Activated naive CD8-positive, alpha-beta T cell treated with anti-CD3 and anti-CD28 coated beads for 36 hours (primary cell): ENCODE measurements at places on chromosomes 3 and 15. TPM values are rescaled to one million over a fixed set of nuclear protein-coding genes. Genes with fewer than 3 reads are reported as not detected.

DNA sequence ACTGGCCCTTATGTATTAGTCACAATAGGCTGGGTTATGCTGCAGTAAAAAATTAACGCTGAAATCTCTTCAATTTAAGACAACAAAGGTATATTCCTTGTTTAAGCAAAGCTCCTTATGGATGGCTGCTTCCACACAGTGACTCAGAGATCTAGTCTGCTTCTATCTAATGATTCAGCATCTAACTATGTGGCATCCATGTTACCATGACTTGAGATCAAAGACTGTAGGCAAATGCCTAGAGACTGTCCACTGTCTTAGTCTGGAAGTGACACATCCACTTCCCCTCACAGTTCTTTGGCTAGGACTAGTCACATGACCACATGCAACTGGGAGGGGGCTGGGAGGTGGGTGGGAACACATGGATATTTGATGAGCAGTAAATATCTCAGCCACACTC, 61.3 kb upstream of the PSMD6 start:
- no peak for DNase-seq

GRCh38 chr15:38577424-38577987, 12.9 kb upstream of the RASGRP1 start:
- DNase-seq = no peak

GRCh38 chr15:89002830-89003229, 85.4 kb upstream of the ABHD2 start:
- no peak for DNase-seq

REC114 gene
- total RNA-seq = not detected

GRCh38 chr3:21754839-21755238, 3.8 kb upstream of the ZNF385D start:
- DNase-seq = no peak

GRCh38 chr3:9373465-9373864, 10.6 kb downstream of the THUMPD3 start:
- DNase-seq = no peak

CASR gene
- not detected for total RNA-seq

GPR62 gene
- not detected for total RNA-seq

GRCh38 chr3:42503957-42504333, 1.5 kb downstream of the VIPR1 start:
- DNase-seq = no peak

FGD5 gene
- 0.27 TPM for total RNA-seq

- DNase-seq = no peak
Measured at GRCh38 chr15:53974813-53975212, 3.4 kb upstream of the UNC13C start.

- DNase-seq = no peak
Measured at GRCh38 chr3:23895181-23895580, 21.6 kb downstream of the NKIRAS1 start.

DNA sequence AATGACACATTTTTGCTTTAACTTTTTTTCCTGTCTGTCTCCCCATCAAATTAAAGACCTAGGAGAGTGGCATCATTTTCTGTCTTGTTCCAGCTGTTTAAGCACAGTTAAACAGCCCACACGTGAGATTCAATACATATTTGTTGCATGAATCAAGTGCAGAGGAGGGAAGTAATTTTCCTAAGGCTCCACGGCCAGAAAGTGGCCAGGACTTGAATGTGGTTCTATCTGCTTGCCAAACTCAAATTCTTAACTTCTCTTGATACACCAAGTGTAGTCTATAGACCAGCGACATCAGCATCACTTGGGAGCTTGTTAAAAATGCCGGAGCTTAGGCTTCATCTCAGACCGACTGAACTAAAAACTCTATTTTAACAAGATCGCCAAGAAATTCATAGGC, 724.8 kb upstream of the CFAP20DC start:
- DNase-seq = no peak

GRCh38 chr15:74291101-74292071, 55.3 kb downstream of the CCDC33 start:
- peak; percentile 82 for DNase-seq

POPDC2 gene
- total RNA-seq = 2.0 TPM

DNA sequence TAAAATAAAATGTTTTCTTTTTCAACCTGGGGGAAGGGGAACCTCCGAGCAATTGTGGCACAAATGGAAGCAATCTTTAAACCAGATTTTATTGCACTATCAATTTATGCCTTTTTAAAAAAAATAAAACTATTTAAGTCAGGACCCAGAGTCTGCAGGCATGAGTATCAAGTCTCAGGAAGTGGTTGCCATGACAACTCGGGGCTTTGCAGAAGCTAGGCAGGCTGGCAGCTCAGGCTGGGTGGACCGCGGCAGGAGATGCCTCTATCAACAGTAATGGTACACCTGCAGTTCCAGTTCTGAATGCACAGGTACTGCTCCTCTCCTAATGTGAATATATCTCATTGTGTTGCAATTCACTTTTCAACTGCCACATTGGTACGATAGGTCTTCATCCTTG, 447.7 kb downstream of the GABRG3 start:
- DNase-seq = no peak

CYP1A2 gene
- total RNA-seq = not detected

DNA sequence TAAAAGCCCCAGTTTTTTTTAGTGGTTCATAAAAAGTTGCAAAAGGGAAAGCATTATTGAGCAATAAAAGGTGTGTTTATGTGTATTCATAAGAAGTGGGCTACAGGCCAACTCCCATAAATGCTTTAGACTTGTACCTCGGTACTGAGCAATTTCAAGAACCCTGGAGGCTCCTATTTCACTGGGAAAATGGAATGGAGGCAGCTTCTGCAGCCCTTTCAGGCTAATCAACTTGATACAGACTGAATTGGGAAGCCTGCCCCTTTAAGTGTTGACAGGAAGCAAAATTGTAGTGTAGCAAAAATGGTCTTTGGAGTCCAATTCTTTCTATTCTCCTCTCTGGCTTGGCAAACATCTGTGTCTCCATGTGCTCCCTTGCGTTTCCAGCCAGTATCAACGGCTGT, 118.8 kb downstream of the ECT2 start:
- DNase-seq = no peak

PLSCR5 gene
- total RNA-seq = not detected

DNA sequence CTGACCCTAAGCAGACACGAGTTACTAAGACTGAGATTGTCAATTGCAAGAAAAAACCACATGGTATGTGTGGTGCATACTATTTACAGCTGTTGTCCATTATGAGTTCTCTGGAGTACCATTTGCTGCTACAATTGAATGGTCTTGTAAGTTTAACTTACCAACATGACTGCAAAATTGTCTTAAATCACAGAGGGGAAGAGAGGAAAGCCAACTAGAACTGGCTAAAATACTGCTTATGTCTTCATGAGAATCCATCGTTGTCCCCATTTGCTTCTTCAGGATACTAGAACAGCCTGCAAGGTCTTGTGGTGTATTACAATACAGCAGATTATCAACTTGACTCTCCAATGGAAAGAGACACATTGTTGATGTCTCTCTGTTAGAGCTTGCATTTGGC, 313.2 kb downstream of the AGBL1 start:
- no peak for DNase-seq

DNA sequence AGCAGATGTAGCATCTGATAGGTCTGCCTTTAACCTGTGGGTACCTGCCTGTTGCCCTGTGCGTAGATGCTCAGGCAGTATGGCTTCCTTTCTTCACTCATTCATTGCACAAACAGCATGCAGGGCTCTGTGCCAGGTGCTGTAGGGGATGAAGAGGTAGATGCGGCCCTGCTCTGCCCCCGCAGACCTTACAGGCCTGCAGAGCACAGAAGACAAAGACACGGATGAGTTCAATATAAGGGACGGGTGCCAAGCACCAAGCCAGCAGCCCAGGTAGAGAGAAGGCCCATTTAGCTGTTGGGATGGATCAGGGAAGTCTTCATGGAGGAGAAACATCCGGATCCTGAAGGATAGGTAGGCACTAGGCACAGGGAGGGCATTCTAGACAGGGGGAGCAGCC, 69.4 kb downstream of the AAGAB start:
- DNase-seq = no peak

GRCh38 chr15:55168350-55168974, 28.3 kb downstream of the RSL24D1 start:
- DNase-seq = peak; percentile 44

DNA sequence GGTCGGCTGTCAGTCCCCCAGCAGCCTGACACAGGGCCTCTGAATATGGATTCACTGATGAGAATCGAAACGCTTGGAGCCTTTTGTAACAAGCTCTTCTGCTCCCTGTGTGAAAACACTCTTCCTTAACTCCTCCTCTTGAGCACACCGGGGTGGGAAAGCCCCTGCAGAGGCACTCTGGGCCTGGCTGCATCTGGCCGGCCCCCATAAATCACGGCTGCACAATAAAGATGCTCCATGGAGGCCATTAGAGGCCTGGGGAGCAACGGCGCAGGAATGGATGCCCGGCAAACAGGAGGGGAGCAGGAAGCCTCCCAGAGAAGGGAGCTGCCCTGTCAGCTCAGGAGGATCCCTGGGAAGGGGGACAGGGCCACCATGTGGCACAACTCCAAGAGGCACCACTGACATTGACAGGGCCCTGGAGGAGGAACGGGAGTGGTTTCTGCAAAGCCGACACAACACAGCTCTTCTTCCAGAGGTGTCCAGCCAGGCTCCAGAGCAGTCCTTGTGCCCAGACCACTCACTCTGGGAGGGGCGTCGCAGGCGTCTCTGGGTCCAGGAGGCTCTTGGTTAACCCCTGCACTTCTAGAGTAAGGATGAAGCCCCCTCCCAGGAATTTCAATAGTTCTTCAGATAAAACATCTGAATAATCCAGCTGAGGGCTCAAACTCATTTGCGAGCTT, 509.3 kb upstream of the PPP2R3A start:
- no peak for DNase-seq

MAP1A gene
- total RNA-seq = 0.68 TPM

GRCh38 chr3:130992344-130992743, 34.3 kb downstream of the ASTE1 start:
- no peak for DNase-seq

GRCh38 chr15:56240390-56240789, 3.3 kb downstream of the RFX7 start:
- no peak for DNase-seq

DNA sequence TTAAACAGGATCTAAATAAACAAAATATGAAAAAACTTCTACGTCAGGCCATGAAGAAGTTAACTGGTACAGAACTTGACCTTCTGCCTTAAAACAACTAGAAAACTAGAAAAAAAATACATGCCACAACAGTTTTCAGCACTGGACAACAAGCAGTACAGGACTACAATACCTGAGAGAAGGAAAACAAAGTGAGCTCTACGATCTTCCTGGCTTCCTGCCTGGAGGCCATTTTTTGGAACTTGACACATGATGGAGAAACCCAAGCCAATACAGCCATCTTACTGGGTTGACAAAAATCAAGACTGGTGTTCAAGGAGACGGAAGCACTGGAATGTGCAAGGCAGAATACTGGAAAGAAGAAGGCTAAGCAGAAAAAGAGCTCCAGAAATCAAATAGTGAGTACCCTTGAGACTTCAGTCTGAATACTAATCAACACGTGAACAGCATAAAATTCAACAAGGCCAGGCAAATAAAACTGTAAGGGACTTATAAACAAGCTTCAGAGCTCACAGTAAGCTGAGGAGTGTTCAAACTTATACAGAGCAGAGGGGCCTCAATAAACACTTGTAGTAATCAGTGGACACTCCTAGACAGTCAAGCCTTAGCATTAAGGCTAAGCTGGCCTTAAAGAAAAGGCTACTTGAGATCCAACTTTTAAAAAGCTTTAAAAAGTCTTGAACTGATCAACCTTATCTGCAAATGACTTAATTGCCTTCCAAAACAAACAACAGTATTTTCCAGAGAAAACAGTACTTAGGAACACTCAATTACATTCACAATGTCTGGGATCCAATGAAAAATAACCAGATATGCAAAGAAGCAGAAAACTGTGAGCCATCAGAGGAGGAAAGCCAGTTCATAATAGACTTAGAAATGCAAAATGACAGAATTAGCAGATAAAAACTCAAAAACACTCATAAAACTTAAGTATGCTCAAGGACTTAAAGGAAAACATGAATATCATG, 63.2 kb downstream of the DLG1 start:
- no peak for DNase-seq

RBP2 gene
- not detected for total RNA-seq

GRCh38 chr3:105837143-105837740, 31.6 kb downstream of the CBLB start:
- no peak for DNase-seq

FAM219B gene
- total RNA-seq = 31.5 TPM

DNA sequence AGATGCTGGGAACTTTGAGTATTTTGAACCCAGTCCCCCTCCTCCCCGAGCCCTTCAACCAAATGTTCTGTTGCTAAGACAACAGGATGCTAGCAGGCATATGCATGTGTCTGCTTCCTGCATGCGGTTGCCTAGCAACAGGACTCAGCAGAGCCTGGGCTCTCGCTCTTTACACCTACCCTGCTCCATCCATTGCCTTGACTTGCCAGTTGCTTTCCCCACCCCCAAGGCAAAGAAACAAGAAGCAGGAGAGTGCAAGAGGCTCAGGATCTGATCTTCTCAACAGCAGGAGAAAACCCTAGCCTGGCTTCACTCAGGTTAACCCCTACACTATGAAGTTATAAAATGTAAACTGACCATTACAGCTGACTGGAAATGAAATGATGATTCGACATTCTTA, 393.0 kb downstream of the IGSF11 start:
- no peak for DNase-seq

DNA sequence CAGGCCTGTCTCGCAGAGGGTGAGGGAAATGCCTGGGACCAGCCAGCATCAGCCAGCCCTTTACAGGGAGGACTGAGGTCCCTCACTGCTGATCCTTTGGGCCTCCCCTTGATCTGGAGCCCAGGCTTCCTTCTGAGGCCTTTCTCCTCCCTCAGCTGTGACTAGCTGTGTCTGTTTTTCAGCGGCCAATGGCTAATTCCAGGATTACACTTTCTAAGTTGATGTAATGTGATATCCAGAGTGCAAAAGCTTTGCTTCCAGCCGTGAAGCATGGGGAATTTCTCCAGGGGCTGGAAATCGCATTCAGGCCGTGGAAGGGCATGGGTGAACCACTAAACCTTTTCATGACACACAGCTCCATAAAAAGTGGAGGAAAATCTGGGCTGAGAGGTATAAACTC, 157.6 kb downstream of the SHQ1 start:
- no peak for DNase-seq

FBXW12 gene
- not detected for total RNA-seq

- DNase-seq = no peak
Measured at GRCh38 chr3:194711913-194712312, 26.2 kb downstream of the FAM43A start.

DNA sequence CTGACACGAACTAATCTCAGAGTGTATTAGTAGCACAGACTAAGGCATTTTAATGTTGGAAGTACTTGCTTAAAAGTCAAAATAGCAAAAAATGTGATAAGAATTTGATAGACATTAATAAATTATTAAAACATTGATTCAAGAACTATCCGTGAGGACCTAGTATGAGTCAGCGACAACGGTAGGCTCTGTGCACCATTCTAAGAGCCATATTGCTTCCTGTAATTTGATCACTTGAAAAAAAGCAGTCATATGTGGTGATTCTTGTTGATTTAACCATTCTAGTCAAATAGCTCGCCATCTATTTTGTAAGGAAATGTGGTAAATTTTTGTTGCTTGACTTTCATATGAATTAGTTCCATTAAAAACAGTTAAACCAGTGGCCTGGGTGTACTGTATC, 534.9 kb upstream of the ARRDC4 start:
- DNase-seq = no peak

- no peak for DNase-seq
Measured at GRCh38 chr15:20652914-20653313, 111.3 kb upstream of the GOLGA6L6 start.

BCL2A1 gene
- total RNA-seq = 91.4 TPM

SLC30A4 gene
- 1.9 TPM for total RNA-seq

CCR8 gene
- total RNA-seq = not detected

PPM1M gene
- 69.7 TPM for total RNA-seq

CCR4 gene
- total RNA-seq = 8.8 TPM
